Right lung (tissue), 10 donors: ENCODE measurements at places on chromosomes 11 and 22. TPM values are rescaled to one million over a fixed set of nuclear protein-coding genes. Genes with fewer than 3 reads are reported as not detected.

- DNase-seq, result no peak
Observed at GRCh38 chr11:92812841-92813240, 156.6 kb upstream of the MTNR1B start.

DNA sequence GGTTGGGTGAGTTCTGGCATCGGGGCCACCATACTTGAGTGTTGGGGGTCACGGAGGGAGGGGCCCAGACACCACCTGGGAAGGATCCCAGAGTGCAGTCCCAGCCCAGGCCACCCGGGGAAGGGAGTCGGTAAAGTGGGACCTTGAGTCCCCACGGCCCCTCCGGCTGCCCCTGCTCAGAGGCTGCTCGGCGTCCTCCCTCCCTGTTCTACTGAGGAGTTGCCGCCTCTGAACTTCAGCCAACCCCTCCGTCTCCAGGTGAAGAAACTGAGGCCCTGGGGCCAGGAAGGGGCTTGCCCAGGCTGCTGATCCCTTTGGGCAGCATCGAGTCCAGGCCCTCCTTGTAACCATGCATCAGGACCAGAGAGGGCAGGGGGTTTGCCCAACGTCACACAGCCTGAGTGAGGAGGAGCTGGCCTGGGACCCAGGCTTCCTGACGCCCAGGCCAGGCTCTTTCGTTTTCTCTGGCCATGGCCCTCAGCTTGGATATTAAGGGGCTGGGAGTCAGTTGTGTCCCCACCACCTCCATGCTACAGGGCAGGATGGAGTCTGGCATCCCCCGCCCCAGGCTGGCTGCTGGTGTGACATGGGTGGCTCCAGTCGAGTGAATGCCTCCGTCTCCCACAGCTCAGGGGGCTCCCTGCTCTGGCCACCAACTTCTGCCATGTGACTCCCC lies 1.3 kb downstream of the PARVG start:
- no peak for DNase-seq

Gene TMX2
- polyA plus RNA-seq, result 98.4 TPM

Gene LMO2
- polyA plus RNA-seq, result 38.4 TPM

Gene PKDREJ
- polyA plus RNA-seq, result 0.56 TPM

Gene LRRC74B
- polyA plus RNA-seq, result 1.4 TPM

- no peak for DNase-seq
Observed at GRCh38 chr11:61133956-61134662, 27.1 kb downstream of the VPS37C start.
